ENCODE measurements at places on chromosomes 16 and 17.

DNA sequence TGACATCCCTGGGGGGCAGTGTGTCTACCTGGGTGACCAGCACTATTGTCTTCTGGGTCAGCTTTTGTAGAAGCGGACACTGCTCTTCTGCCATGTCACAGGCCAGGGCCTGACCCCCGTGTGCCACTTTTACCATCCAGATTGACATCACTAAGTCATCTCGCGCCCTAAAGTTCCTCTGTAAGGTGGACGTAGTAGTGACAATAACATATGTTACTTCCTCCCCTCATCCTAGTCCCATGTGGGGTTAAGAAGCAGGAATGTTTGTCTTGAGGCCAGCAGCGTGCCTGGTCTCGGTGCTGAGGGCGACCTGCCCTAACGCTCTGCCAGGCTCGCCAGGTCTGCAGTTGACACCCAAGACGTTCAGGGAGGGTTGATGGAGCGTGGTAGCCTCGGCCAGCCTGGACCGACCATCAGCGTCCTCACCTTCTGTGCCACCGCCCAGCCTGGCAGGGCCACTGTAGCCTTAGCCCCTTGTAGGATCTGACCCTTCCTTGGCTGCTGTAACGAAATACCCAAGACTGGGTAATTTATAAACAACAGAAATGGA lies 20.7 kb downstream of the GAA start:
- DNase-seq, result no peak

- DNase-seq, result no peak
Measured at GRCh38 chr17:81334391-81334901, 39.3 kb upstream of the SLC38A10 start.

GRCh38 chr16:89700649-89701424 lies 668 bp downstream of the SPATA2L start:
- no peak for DNase-seq

DNA sequence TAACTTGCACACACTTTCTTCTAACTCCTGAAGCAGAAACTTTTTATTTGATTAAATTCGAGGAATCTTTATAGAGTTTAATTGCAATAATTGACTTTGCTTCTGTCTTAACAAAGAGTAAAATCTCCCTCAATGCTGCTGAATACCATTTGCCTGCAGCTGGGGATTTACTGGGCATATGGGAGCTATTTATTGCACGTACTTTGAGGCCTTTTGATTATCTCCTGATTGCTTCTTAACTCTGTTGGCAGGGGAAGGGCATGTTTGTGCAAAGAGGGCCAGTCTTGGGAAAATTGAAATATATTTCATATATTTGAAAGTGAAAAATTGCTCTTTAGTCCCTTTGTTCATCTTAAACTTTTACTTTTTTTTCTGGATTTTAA lies 156.8 kb upstream of the CHMP6 start:
- no peak for DNase-seq

DNA sequence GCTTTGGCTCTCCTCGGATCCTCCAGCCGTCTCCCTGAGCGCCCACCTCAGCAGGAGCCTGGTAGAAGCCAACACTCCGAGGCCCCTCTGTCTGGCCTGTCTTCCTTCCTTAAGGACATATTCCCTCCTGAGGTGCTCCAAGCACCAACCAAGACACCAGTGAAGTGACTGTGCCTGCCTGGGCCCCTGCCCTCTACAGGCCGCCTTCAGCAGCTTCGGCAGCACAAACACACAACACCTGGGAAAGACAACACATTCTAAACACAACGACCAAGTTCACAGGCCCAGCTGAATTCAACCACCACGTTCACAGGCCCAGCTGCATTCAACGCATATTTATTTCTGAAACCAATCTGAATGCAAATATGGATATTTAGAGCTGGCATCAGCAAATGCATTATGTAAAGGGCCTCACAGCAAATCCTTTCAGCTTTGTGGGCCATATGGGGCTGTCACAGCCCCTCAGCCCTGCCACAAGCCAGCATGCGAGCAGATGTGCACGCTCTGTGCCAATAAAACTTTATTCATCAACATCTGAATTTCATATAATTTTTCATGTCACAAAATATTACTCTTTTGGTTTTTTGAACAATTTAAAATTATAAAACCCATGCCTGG lies 12.2 kb downstream of the GALNS start:
- DNase-seq, result no peak

GRCh38 chr17:39132192-39132610 lies 19.2 kb downstream of the PLXDC1 start:
- no peak for DNase-seq

DNA sequence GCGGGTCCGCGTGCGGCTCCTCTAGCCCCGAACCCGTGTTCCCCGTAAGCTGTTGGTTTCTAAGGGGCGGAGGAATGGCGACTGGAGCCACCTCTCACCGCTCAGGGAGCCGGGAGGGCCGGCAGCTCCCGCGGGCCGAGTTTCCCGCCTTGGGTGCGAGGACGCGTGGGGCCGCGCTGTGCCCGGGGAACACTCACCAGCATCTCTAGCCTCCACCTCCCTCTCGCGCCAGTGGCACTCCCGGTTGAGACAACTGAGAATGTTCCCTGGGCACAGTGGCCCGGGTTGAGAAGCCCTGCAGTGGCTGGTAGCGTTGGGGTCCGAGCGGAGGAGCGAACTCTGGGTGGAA lies 560 bp downstream of the TELO2 start:
- DNase-seq, result no peak

DNA sequence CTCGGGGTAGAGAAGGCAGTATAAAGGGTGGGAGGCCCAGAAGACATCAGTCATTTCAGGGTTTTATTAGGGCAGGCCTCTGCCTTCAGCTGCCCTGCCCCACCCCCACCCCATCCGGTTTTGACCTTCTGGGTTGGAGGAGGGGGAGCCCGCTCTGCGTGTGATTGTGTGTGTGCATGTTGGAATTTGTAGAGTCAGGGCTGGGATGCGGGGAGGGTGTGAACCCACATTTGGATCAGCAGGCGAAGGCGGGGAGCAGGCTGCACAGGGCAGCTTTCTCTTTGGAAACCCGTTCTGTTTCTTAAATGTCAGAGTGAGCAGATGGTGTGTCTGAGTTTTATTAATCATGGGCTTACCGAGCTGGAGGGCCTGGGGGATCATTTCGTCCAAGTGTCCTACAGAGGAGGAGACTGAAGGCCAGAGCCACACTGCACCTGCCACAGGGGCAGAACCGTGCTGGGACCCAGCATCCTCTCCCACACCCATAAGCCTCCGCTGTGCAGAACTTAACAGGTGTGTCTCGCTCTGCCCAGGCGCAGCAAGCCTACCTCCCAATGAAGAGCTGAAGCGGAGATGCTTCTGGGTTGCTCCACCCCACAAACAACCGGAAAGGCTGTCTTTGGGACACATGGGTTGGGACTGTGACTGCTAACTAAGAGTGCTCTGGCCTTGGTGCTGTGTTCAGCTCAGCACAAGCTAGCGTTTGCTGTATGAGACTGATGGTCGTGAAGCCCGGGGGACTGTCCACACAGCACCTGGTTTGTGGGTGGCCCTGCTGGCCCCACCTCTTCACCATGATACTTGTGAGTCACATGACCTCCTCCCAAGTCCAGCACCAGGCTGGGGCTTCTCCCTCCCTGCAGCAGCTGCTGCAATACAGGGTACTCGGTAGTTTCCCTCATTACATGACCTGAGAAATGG lies 70.9 kb upstream of the GSE1 start:
- DNase-seq, result peak; percentile 43

DNA sequence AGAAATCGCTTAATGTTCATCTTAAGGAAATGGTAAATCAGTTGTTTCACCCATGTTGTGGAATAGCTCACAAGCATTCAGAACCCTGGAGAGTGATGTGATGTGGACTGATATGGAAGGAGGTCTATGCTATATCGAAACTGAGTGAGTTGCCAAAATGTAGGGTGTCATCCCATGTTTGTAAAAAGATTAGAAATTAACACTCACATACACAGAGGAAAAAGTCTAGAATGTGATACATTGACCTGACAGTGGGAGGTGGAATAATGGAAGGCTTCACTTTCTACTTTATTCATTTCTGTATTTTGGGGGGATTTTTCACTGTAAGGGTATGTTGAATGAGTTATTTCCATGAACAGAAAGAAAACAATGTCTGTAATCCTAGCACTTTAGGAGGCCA lies 4.7 kb upstream of the PRM1 start:
- DNase-seq, result no peak

DNA sequence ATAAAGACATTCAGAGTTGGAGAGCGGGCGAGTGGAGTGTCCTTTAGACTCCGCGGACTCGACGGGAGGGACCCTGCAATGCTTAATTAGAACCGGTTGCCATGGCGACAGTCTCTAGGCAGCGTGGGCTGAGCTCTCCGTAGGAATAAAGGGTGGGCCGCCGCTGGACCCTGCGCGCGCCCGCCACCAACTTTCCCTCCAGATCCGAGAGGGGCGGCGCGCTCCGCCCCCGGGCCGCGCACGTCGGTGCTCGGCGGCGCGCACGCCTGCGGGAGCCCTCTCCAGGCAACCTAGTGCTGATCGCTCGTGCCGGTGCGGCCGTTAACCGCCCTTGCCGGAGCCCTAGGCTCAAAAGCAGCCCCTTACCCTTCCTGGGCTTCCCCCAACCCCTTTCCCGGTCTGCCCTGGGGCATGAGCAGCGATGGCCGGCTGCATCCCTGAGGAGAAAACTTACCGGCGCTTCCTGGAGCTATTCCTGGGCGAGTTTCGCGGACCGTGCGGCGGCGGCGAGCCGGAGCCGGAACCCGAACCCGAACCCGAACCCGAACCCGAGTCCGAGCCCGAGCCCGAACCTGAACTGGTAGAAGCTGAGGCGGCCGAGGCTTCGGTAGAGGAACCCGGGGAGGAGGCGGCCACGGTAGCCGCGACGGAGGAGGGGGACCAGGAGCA lies at the start of gene PPM1E:
TSS of gene PPM1E (plus strand) at position 278 of the 669 bp plus-strand sequence.
- DNase-seq, result peak; percentile 70

GRCh38 chr17:72488555-72489271 lies 367.9 kb downstream of the SOX9 start:
- DNase-seq, result no peak

GRCh38 chr17:259341-259976 lies 78.0 kb upstream of the DOC2B start:
- no peak for DNase-seq

DNA sequence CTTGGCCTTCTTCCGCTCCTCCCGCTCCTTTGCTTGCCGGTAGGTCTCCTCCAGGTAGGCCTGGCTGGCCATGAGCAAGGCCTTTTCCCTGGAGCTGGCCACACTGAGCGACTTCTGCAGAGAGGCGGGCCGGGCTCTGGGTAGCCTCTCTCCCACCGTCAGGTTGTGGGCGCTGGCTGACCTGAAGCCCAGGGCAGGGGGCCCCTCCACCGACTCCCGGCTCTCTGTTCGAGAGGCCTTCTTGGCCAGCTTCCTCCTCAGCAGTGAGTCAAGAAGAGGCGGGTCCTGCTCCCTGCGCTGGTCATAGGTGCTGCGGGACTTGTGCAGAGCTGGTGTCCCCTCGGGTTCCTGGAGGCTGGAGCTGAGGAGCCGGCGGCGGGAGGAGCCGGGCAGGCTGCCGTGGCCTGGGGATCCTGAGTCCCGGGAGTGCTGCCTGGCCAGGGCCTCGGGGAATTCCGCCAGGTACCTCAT lies 12.8 kb downstream of the GPR179 start:
- DNase-seq, result no peak

- peak; percentile 81 for DNase-seq
Measured at GRCh38 chr16:75733305-75734211, 7.3 kb upstream of the CPHXL start.

GRCh38 chr16:67871256-67871655 lies 1.6 kb upstream of the EDC4 start:
- DNase-seq, result no peak

- DNase-seq, result no peak
Measured at GRCh38 chr16:81608523-81609209, 164.1 kb downstream of the CMIP start.

DNA sequence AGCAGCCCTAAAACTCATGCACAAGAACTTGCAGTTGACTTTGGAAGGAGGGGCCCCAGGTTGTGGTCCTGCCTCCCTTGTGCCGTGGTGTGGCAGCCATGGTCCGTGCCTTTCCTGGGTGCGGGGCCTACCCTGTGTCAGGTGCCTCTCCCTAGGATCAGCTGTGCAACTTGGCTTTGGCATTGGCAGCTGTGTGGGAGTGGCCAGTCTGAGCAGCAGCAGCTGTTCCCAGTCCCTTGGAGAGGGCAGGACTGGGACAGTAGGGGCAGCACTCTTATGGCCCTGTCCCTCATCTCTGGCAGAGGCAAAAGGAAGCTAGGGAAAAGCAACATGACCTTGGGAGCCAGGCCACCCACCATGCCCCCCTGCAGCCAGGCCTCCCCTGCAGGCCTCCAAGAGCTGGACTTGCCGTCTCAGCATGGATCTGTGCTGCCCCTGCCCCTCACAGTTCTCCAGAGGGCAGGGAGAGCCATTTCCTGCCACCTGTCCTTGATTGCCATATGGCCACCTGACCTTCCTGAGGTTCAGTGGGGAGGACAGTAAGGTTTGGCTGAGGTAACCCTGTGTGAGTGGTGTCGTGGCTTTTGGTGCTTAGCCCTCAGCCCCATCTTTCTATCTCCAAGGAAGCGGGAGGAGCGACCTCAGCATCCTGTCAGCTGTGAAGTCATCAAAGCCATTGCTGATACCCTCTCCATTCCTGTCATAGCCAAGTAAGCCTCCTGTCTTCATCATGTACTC lies 15.5 kb upstream of the NFATC3 start:
- peak; percentile 62 for DNase-seq

DNA sequence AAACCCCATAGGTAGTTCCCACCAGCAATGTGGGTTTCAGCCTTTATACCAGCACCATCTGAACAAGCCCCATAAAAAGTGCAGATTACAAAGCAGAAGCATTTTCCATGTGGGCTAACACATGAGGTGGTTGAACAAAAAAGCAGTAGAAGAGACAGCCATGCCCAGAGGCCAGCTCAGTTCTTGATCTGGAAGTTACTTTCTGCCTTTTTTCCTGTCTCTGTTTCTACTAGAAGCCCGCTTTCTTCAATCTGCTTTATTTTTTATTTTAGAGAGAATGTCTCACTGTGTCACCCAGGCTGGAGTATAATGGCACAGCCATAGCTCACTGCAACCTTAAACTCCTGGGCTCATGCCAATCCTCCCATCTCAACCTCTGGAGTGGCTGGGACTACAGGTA lies 31.5 kb upstream of the APOH start:
- no peak for DNase-seq

DNA sequence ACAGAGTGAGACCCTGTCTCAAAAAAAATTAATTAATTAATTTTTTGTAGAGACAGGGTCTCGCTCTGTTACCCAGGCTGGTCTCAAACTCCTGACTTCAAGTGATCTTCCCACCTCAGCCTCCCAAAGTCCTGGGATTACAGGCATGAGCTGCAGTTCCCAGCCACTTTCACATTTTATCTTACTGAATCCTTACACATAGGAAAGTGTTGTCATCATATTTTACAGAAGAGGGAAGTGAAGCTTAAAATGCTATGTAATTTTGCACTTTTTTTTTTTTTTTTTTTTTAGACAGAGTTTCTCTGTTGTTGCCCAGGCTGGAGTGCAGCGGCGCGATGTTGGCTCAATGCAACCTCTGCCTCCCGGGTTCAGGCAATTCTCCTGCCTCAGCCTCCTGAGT lies 21.1 kb upstream of the ZNF629 start:
- DNase-seq, result no peak

GRCh38 chr16:72637306-72637705 lies 410.6 kb downstream of the ZFHX3 start:
- DNase-seq, result no peak
